ENCODE measurements at places on chromosomes 7 and 10.

- DNase-seq, result no peak
Measured at GRCh38 chr7:139679731-139680594, 97.8 kb downstream of the HIPK2 start.

GRCh38 chr7:7911369-7912123 is 57.0 kb upstream of the GLCCI1 start:
- peak; percentile 30 for DNase-seq

DNA sequence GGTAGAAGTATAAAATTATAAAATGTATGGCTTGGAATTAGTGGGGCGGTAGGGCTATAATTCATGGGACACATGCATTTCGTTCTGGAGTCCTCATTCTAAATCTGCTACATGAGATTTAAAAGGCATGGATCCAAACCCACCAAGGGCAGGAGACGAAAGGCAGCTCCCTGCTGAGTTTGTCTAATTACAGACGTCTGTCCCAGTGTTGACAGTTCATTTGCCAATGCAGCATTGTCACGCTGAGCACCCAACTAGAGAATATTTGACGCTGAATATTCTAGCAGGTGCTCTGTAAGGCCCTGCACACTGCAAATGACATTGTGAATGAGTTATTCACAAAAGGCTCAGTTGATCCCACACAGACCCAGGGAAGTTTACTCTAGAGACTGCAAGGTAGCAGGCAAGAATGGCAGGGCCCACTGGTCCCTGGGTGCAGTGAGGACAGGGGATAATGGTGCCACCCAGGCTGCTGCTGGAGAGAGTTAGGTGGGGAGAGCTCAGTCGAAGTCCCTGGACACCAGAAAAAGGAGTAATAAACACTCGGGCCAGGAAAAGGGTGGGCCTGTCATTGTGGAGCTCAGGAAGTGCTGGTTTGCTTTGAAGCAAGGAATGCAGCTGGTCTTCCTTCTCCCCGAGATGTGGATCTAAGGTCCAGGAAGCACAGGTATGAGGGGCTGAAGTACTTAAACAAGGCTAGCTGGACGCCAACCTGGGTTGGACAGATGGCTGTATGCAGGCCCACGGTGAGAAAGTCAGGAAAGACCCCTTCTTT is 75.0 kb upstream of the JCAD start:
- DNase-seq, result no peak

DNA sequence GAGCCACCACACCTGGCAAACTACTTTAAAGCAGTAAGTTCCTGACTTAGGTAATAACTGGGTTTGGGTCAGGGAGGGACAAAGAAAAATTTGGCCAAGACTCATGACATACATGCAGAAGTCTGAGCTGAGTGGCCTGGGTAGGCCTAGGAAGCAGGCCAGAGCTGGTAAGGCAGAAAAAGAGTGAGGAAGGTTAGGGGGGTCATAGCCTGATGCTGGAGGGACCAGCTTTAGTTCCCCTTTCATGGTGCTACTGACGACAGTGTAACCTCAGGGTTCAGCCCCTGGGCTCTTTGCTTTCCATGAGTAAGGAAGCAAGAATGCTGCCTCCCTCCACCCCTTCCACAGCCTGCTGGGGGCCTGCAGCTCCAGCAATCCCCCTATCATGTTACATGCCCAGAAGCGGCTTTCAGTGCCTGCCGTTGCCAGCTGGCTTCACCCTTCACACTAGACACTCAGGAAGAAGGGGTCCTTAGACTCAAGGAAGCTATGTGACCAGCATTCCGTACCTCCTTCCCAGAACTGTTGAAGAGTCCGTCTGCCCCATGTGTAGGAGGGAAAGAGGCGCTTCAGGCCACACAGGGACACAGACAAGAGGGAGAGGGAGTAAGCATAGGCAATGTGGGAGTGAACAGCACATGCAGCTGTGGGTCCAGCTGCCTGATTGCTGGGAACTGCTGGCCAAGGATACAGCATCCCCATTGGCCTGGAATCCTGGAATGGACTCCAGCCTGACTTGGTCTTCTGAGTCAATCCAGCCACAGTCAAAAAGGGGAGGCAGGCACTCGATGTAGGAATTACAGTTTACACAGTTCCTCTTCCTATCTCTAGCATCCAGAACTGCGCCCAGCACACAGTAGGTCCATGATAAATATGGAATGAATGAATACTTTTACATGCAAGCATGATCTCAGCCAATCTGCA is 4.1 kb upstream of the PLAU start:
- peak; percentile 81 for DNase-seq

GRCh38 chr10:89805599-89806013 is 104.2 kb downstream of the KIF20B start:
- DNase-seq, result no peak
